Adipocyte (in vitro differentiated cells): ENCODE measurements at places on chromosomes 2 and 18.

DNA sequence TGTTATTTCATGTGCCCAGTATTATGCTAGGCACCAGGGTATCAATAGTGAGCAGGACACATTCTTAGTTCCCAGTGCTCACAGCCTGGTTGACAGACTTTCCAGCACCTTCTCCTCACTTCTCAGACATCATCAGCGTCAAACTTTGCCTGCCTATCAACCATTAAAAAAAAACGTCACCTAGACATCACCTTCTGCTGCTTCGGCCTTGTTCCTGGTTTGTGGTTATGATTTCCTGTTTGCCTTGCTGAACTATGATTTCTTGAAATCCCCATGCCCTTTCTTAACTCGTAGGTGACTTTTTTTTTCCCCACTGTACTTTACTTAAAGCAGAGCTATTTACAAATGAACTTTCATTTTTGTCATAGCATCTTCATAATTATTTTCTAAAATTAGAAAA lies 60.4 kb upstream of the NABP1 start:
- no peak for DNase-seq

DNA sequence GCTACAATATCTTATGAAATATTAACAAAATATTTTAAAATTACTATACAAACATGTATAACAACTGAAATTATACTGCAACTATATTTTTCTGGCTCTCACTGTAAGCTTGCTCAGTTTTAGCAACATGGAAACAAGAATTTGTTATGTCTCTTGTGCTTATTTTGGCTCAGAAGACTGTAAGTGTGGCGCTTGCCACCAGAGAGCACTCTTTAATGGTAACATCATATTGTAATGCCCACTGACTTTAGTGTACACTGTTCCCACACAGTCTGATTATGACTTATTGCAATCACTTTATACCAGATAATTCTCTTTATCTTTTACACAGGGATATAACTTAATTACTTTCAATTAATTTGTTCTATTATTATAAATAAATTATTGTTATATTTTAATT lies 1500.6 kb upstream of the TMEFF2 start:
- DNase-seq, result peak; percentile 73

- no peak for DNase-seq
These were observed 93.3 kb downstream of the ALPK2 start for GRCh38 chr18:58535340-58536201.

DNA sequence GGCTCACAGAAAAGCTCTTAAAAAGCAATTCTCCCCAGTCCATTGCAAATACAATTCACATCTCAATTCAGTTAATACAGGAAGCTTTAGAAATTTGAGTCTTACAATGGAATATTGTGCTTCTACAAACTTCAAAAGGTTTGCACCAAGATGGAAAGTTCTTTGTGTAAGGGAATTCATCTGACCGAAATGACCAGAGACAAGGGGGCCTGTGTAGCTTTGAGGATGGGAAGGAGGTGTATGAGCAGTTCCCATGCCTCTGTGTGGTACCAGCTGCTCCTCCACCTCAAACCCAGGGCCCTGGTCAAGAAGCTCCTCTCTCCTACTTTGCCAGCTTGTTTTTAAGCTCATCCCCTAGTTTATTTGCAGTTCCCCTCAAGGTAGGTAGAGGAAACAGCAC lies 312.8 kb upstream of the PKDCC start:
- DNase-seq, result no peak

GRCh38 chr18:58609536-58609993 lies 19.3 kb downstream of the ALPK2 start:
- no peak for DNase-seq

GRCh38 chr2:69636395-69636794 lies 7.1 kb downstream of the AAK1 start:
- DNase-seq, result no peak

DNA sequence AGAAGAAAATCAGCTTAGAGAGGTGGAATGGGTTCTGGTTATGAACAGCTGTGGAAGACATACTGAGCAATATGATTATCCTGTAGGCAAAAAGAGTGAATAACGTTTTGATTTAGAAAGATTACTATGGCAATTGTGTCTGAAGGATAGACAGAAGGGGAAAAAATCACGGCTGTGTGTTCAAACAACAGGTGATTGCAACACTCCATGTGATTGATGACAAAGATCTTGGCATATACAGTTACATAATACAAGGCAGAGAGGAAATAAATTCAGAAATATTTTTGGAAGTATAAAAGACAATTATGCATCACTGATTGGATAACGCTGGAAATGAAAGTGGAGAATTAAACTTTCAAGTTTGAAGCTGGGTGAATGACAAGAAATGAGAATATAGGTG lies 58.5 kb upstream of the KCNJ3 start:
- no peak for DNase-seq

DNA sequence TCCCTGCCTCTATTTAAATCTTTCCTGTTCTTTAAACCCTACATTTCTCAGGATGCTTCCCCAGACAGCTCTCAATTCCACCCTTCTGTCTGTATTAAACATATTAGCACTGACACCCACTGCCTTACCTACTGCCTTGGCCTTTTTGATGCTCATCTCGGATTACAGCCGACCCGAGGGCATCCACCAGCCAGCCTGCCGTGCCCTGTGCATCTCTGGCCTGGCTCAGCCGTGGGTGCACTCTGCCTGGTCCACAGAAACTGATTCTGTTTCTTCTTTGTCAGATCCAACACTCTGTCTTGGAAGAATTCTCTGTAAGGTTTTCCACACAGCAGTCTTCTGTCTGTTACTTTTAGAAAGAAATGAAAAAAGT lies 27.2 kb downstream of the TANC1 start:
- no peak for DNase-seq

GRCh38 chr2:39265315-39265714 lies 21.5 kb upstream of the CDKL4 start:
- no peak for DNase-seq

DNA sequence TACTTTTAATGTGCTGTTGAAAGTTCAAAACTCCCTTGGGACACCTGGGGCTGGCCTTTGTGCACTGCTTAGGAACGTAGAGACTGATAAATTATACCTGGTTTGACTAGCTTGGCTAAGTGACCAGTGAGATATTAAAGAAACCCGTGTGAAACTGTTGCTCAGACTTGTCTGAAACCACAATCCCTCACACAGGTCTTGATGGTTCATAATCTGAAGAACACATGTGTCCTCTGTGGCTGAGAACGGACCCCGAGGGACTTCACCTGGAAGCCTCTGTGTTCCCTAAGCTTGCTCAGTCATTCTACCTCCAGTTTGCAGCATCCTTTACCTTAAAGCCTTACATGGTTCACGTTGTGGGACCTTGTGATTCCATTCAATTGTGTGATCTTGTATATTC lies 218.8 kb downstream of the CBLN2 start:
- no peak for DNase-seq

DNA sequence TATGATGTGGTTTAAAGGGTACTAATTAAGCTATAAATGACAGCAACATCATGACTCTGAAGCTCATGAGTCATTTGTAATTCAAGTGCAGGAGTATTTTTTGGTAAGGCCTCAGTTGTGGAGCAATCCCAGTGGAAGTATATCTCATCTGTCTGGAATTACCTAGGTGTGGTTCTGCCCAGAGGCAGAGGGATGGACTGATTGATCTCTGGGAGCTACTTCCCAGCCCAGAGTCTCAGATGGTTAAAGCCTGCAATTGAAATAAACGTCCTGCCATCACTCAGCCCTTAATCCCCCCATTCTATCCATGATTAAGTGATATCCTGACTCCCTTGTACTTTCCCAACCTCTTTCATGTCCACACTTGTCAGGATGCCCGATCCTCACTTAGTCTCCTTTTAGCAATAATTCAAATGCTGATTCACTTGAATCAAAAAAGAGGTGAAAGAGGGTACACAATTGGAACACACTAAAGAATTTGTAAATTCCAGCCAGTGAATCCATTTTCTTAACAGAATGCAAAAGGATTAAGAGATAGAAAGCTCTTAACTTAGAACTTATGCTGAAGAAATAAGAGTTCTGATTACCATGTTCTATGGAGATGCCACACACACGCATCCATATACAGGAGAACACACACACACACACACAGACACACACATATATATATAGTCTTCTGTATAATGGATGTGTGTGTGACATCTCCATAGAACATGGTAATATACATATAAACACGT lies 664.4 kb downstream of the NYAP2 start:
- peak; percentile 69 for DNase-seq

- no peak for DNase-seq
These were observed 77.5 kb downstream of the VAPA start for GRCh38 chr18:9991011-9992000.

GRCh38 chr2:45585267-45585861 lies 25.7 kb downstream of the SRBD1 start:
- peak; percentile 76 for DNase-seq

- DNase-seq, result peak; percentile 53
These were observed 8.8 kb downstream of the PLCL1 start for GRCh38 chr2:197813093-197813787.

DNA sequence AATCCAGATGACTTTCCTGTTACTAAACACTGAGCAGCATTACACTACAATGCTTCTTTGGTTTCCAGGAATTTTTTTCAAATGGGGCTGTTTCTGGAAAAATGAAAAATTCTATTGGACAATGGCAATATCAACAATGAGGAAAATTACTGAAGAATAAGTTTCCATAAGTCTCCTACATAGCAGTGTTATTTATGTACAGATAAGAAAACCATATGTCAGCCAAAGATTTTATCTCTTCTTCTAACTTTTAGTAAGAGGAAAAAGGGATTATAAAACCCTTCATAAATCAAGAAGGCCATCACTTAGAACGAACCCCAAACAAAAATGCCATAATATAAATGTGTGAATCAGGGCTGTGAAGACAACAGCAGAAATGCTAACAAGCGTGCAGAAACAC lies 31.6 kb upstream of the NOSTRIN start:
- DNase-seq, result peak; percentile 45

GRCh38 chr2:205715831-205716525 lies 33.7 kb downstream of the NRP2 start:
- no peak for DNase-seq
